HS-27A (cell line): ENCODE measurements at places on chromosomes 5 and 9.

GRCh38 chr5:109030360-109031143, 282.9 kb downstream of the FER start:
- no peak for DNase-seq

- no peak for DNase-seq
Measured at GRCh38 chr5:102090770-102091169, 205.3 kb downstream of the SLCO4C1 start.

GRCh38 chr5:143198332-143198731, 205.2 kb downstream of the NR3C1 start:
- DNase-seq, result no peak

DNA sequence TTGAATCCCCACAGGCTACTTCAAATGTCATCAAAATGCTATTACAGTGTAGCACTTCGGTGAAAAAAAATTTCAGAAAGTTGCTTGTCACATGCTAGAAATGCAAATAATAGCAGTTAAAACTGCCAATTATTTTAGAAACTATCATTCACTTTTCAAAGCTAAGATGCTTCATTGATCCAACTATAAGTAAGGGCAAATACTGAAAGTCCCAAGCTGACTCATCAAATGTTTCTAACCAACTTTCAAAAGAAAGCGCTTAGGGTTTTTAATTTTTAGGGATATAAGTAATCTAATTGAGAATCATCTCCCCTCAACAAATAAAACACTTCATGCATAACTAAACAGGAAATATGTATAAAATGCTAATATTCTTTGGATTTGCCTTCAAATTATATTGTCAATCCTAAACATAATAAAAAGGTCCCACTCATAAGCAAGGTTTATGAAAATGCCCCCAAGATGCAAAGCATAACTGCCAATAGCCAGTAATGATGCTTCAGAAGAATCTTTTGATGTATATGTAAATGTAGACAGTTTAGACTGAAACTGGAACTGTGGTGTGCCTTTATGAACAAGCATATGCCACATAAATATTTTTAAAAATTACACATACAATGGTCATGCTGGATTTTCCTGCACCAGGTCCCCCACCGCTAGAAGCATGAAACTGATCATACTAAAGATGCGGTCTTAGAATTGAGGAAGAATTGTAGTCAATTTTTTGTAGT, 12.2 kb downstream of the ACTL7A start:
- no peak for DNase-seq

GRCh38 chr5:143557061-143557818, 153.8 kb upstream of the NR3C1 start:
- DNase-seq, result no peak

- no peak for DNase-seq
Measured at GRCh38 chr5:180341595-180341994, 11.5 kb downstream of the GFPT2 start.

DNA sequence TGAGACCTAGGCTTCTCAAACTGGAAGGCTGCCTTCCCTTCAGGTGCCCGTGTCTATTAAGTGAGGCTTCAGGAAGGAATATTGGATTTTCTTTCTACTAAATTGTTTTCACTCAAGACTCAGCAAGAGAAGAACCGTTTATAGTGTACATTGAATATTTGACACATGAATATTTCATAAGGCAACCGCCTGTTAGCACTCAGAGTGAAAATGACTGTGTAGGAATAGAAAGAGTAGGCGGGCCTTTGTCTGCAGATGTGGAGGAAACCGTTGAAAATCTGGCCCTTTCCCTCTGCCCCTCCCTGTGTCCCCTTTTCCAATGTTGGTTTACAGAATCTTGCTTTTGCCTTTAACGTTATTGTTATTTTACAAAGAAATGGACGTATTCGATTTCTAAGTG, 6.2 kb downstream of the SAP30L start:
- DNase-seq, result no peak
